HuH-7 (cell line): ENCODE measurements at places on chromosomes 11 and 22.

GRCh38 chr11:122168218-122168617, 52.2 kb upstream of the BLID start:
- DNase-seq, result no peak

- no peak for DNase-seq
Observed at GRCh38 chr11:121864660-121865059, 251.4 kb downstream of the BLID start.

- DNase-seq, result no peak
Observed at GRCh38 chr11:130725421-130726233, 190.7 kb downstream of the SNX19 start.

DNA sequence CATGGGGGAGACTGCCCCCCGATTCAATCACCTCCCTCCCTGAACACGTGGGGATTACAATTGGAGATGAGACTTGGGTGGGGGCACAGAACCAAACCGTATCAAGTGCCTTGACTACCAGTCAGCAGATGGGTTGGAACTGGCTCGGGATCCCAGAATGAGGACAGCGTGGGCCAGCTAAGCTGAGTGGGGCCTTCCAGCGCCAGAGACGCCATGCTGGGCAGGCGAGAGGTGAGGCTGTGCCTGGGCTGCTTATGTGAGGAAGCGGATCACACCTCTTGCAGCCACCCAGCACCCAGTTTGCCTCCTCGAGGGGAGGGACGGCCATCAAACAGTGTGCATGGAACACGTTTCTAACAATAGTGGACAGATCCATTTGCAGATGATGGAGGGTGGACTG, 195.1 kb downstream of the TBC1D22A start:
- DNase-seq, result no peak

DNA sequence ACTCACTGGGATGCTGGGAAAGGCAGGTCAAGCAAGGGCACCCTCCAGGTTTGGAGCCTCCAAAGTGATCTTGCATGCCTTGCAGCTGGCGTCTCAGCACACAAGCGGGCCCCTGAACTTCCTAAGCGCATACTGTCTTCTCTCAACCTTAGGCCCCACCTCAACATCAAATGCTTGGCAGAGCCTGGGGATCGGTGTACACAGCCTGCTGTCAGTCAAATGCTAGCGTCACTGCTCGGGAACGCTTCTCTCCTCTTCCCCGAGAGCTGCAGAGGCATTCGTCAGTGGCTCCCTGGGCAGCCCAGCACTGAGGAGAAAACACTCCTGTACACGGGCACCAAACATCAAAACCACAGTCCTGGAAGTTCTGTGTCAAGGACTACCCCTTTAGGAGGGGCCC, 124.9 kb downstream of the C11orf58 start:
- DNase-seq, result no peak
